Activated T-cell treated with anti-CD3 and anti-CD28 coated beads for 24 hours (primary cell): ENCODE measurements at places on chromosomes 7 and 10.

DNA sequence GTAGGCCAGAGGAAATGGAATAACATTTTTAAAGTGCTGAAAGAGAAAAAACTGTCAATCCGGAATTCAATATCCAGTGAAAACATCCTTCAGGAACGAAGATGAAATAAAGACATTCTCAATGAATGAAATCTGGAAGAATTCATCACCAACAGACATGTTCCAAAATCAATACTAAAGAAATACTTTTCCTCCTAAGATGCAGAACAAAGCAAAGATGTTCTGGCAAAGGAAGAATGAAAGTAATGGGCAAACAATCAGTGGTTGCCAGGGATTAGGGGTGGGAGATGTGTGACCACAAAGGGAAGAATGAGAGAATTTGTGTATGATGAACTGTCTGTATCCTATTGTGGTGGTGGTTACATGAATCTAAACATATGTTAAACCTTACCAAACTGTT is 52.8 kb upstream of the EEPD1 start:
- no peak for DNase-seq

GRCh38 chr10:77380191-77380590 is 257.4 kb downstream of the KCNMA1 start:
- no peak for DNase-seq

DNA sequence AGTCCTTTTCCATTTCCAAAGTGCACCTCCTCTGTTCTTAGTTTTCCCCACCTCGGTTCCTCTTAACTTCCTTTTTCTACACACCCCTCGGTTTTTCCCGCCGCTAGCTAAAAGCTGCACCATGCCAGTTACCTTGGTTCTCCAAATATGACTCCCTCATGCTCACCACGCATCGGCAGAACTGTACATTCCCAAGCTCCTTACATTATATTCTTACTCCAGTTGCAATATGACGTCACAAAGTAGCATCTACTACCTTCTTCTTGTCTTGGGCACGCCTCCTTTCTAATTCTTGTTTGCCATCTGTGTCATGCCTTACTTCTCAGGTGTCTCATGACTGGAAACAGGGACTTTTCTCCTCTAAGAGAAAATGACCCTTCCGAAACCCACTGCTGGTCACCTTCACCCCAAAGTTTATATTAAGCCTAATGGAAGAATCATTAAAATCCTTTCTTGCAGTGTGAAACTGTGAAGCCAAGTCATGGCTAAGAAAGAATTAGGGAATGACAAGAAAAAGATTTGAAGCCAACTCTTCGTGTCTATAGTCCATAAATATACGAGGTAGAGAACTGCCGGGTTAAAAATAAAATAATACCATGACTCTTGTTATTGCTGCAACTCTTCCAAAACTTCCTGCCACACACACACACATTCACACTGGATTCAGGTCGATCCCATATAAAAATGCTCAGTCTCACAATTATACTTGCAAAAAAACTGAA is 1.7 kb downstream of the ESYT2 start:
- no peak for DNase-seq

- DNase-seq = no peak
Observed at GRCh38 chr7:113083132-113083815, 3.4 kb downstream of the GPR85 start.

DNA sequence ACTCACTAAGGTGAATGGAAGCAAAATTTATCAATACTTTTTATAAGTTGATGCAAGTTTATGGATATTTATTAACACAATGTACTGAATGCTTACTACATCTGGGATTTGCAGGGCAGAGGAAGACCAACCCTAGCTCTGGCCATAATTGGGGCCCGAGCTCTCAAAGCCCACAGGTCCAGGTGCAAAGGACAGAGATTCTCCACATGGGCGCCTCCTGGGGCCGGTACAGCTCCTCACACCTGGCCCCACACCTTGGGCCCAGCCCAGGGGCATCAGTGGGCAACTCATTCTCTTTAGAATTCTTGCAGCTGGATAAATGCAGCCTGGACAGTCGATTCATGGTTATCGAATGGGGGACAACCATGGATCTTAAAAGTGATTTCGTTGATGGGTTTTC is 47.1 kb downstream of the CALML3 start:
- DNase-seq = no peak

- DNase-seq = no peak
Observed at GRCh38 chr7:26461518-26461917, 169.9 kb downstream of the SNX10 start.

- peak; percentile 38 for DNase-seq
Observed at GRCh38 chr7:156640949-156641485, 443 bp downstream of the RNF32 start.

- DNase-seq = no peak
Observed at GRCh38 chr7:69860941-69861622, 262.8 kb downstream of the AUTS2 start.

DNA sequence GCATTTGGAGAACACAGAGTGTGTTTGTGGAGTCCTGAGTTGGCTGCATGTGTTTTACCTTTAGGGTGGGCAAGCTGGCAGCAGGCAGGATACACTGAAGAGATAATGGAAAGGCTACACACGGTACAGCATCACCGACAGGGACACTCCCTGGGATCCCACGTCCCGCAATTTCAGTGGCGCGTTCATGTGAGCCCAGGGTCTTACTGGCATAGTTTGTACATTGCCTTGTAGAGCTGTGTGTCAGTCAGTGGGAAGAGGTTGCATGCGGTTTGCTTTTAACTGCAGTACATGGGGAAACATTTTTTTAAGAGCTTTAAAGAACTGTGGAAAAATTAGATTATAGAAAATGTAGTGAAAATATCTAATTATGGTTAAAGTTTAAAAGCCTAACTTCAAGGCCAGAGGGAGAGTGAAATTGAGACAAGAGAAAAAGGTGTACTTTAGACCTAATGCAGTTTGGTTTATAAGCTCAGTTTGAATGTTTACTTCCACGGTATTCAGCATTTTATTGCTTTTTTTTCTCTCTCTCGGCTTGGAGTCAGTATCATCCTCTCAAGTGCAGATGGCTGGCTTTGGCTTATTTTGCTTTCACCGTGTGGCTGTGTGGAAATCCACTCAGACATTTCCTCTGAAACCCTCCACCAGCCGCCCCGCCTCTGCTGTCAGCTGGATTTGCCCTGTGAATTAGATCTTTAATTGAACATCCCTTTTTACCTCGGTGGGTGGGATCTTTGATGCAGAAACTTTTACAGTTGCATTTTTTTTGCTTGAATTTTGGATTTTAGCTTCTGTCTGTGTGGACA is 364.2 kb upstream of the COBL start:
- no peak for DNase-seq

- no peak for DNase-seq
Observed at GRCh38 chr10:121188005-121188404, 336.8 kb downstream of the WDR11 start.

- no peak for DNase-seq
Observed at GRCh38 chr10:63304146-63304545, 161.6 kb downstream of the JMJD1C start.

- no peak for DNase-seq
Observed at GRCh38 chr7:117072620-117073118, 119.4 kb downstream of the ST7 start.

DNA sequence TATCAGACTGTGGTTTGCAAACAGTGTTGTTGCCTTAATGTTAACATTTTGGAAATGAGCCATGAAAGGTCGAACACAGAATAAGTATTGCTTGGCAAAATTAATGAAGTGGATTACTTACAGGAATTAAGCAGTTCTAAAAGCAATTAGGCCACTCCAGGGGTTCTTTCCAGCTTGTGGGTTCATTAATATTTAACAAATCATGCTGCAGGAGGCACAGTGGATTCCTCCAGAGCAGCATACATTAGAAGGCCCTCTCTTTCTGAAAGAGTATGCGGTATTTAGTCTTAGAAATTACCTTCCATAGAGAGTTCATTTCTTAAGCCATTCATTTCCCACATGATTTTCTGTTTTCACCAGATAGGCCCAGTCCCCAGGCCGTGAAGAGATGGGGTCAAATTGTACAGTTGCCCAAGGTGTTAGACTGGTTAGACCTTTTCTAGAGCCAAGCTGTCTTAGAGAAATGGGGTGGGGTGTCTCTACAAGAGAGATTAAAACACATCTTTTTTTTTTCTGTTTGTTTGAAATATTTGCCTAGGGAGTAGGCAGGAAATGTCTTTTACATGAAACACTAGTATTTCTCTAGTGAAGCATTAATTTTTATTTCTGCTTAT is 40.0 kb upstream of the AGR3 start:
- DNase-seq = no peak

GRCh38 chr7:114787556-114787955 is 134.3 kb upstream of the MDFIC start:
- DNase-seq = no peak

- no peak for DNase-seq
Observed at GRCh38 chr7:140577651-140578050, 63.0 kb downstream of the DENND2A start.
